Left ventricle myocardium inferior (tissue), 1 donor: ENCODE measurements at places on chromosomes 7 and 10. TPM values are rescaled to one million over a fixed set of nuclear protein-coding genes. Genes with fewer than 3 reads are reported as not detected.

CCDC146 gene
- 4.7 TPM for total RNA-seq

ZSWIM8 gene
- total RNA-seq, result 46.2 TPM

MBL2 gene
- total RNA-seq, result not detected

SGCE gene
- 20.1 TPM for total RNA-seq

RGR gene
- 0.19 TPM for total RNA-seq

NAT16 gene
- total RNA-seq, result not detected

NPY gene
- total RNA-seq, result not detected

GRCh38 chr7:135160098-135160857 lies 10.2 kb downstream of the CYREN start:
- DNase-seq, result no peak

DNA sequence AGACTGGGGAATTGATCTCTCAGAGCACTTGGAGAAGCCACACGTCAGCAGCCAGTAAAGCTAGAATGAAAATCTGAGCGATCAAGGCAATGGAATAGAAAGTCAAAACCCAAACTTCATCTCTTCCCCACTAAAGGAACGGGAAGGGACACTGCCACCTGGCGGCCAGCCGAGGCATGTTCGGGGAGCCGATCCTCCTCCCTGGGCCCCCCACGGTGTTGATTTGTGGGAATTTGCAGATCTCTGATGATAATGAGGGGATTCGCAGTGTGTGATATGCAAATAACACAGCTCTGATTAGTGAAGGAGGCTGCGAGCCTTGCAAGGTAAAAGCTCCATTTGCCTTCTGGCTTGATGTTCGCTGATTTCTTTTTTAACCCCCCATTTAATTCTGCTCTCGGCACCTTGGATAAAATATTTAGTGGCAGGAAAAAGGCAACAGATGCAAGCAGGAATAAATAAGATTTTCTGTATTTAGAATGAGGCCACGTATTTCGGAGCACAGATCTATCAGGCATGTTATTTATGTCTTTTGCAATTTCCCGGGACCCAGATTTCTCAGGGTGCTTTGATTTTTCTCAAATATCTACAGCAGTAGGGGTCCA lies 258.6 kb downstream of the PAXIP1 start:
- DNase-seq, result no peak

DNA sequence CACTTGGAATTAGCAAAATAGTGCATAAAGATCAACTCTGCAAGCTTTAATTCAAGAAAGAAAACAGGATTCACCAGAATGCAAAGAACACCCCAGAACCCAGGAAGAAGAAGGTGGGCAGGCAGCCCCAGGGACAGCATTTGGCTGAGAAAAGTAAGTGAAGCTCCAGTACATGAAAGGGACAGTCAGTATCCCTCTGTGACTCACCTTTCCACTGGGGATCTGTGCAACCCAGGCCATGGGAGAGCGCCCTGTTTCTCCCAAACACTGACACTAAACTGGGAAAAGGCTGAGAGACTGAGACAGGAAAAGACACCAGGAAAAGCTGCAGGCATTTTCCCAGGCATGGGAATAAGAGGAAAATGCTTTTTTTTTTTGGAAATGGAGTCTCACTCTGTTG lies 28.2 kb downstream of the SNX13 start:
- DNase-seq, result no peak

- no peak for DNase-seq
These were observed 18.2 kb upstream of the CHST3 start for GRCh38 chr10:71945819-71946474.

GRCh38 chr10:124407456-124407855 lies 11.3 kb downstream of the OAT start:
- no peak for DNase-seq

DNA sequence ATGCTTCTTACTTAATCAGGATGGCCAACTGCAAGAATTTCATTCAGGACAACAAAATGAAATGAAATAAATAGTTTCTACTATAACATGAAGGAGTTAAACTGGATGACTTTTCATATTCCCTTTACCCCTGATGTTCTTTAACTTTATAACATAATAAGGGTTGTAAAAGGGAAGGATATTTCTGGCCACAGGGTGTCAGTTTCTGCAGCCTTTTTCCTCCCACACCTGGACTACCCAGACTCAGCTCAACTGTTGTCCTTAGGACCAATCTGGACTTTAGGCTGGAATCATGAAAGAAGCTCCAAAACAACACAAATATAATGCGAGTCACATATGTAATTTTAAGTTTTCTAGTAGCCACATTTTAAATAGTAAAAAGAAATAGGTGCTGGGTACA lies 43.4 kb downstream of the PRPS1L1 start:
- DNase-seq, result no peak
